DMS79 treated with DMSO at 0.1 percent for 48 hours (cell line): ENCODE measurements at places on chromosomes 2 and 18.

- no peak for DNase-seq
Observed at GRCh38 chr2:124540805-124541204, 515.7 kb downstream of the CNTNAP5 start.

GRCh38 chr2:237648016-237648381 lies 20.6 kb downstream of the LRRFIP1 start:
- DNase-seq, result no peak

DNA sequence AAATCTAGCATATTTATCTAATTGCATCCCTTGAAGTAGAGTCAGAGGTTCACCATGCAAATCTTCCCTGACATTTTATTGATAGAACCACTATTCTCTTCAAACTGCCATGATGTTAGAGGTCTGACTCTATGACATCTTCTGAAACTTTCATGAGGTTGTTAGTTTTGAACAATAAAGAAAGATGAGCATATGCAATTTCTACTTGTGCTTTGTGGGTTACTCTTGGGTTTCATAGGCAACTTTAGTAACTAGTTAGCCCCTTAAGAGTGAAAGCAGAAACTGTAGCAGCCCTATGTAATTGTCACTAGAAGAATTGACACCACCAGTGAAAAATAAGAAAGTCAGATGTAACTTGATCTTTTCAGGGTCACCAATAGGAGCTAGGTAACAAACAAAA lies 53.1 kb upstream of the ZEB2 start:
- DNase-seq, result no peak

DNA sequence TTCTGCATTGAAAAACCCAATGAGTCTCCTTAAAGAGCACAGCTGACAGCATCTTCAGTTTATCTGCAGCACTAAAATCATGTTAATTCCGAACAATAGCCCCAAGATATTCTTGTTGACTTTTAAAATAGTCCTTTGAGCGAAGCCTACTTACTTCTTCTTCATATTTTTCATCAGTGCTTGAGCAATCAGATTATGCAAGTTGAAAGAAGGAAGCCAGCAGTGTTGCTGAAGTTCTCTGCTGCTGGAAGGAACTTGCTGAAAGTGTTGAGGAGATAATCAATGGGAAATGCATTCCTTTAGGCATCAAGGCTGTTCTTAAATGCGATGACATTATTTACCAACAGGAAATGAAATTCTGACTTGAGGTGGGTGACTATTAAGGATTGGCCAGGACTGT lies 105.9 kb upstream of the SNTG2 start:
- no peak for DNase-seq

- DNase-seq, result no peak
Observed at GRCh38 chr2:236777408-236777807, 207.8 kb downstream of the ACKR3 start.

DNA sequence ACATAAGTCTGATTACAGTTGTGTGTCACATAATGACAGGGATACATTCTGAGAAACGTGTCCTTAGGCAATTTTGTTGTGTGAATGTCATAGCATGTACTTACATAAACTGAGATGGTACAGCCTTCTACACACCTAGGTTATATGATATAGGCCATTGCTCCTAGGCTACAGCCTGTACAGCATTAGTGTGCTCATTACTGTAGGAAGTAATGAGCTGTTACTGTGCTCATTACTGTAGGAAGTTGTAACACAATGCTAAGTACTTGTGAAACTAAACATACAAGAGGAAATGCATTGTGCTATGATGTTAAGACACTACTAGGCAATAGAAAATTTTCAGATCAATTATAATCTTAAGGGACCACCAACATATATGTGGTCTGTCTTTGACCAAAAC lies 72.8 kb downstream of the UPP2 start:
- no peak for DNase-seq

GRCh38 chr2:72710418-72711152 lies 115.2 kb downstream of the EXOC6B start:
- no peak for DNase-seq

GRCh38 chr2:150374492-150374891 lies 113.0 kb downstream of the RND3 start:
- DNase-seq, result peak; percentile 22

DNA sequence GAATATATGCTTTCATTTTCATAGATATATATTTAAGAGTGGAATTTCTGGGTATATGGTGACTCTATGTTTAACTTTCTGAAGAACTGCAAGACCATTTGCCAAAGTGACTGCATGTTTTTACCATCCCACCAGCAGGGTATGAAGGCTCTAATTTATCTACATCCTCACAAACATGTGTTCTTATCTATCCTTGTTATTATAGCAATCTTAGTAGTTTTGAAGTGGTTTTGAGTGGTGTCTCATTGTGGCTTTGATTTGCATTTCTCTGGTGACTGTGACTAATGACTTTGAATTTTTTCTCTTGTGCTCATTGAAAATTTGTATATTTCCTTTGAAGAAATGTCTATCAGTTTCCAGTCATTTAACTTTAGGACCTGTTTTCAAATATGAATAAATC lies 310.2 kb upstream of the NRP2 start:
- no peak for DNase-seq

- DNase-seq, result no peak
Observed at GRCh38 chr2:6576302-6576701, 289.4 kb downstream of the CMPK2 start.

DNA sequence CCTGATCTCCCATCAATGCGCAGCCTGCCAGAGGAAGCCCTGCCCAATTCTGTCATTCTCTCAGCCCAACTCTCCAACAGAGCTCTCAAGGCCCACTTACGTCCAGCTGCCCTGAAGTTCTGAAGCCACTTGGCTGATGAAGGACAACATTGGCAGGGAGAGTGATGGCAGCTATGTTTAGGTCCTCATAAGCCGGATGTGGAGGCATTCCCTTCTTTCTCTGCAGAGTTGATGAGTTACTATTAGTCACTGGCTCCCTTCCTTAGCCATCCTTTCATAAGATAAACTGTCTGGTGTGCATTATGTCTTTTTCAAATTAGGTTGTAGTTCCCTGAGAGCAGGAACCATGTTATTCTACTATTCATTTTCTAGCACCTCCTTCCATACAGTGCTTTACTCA lies 22.5 kb upstream of the TACR1 start:
- no peak for DNase-seq

GRCh38 chr2:188495969-188496431 lies 204.3 kb downstream of the GULP1 start:
- no peak for DNase-seq

GRCh38 chr2:241865957-241866789 lies 3.4 kb upstream of the RTP5 start:
- DNase-seq, result no peak

GRCh38 chr2:160289831-160290230 lies 89.8 kb upstream of the ITGB6 start:
- DNase-seq, result no peak
